ENCODE measurements at places on chromosomes 7 and 10.

DNA sequence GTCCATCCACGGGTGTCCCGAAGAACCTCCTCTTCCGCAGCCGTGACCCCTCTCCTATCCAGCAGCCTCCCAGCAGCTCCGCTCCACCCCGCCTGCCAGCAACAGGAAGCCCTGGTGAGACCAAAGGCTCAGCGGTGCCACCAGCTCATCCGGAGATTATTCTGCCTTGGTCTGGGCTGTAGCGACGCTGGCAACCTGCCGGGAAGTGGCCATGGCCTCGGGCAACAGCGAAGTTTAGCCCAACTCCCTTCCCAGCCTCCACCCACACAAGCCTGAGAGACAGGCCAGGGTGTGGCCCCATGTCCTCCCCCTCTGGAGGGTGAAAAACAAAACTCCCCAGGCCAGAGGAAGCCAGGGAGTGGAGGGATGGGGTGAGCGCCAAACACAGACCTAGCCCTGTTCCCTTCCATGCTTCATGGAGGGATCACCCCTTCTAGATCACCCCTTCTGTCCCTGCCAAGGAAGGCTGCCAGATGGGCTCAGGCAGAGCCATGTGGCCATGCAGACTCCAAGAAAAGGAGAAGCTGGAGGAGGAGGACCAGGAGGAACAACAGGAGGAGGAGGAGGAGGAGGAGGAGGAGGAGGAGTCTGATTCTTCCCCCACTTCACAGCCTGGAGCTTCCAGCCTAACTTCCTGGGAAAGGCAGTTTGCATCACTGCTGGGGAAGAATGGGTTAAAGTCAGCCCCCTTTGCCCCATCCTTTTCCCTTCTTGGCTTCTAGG lies 918 bp downstream of the CALHM2 start:
- DNase-seq = no peak

DNA sequence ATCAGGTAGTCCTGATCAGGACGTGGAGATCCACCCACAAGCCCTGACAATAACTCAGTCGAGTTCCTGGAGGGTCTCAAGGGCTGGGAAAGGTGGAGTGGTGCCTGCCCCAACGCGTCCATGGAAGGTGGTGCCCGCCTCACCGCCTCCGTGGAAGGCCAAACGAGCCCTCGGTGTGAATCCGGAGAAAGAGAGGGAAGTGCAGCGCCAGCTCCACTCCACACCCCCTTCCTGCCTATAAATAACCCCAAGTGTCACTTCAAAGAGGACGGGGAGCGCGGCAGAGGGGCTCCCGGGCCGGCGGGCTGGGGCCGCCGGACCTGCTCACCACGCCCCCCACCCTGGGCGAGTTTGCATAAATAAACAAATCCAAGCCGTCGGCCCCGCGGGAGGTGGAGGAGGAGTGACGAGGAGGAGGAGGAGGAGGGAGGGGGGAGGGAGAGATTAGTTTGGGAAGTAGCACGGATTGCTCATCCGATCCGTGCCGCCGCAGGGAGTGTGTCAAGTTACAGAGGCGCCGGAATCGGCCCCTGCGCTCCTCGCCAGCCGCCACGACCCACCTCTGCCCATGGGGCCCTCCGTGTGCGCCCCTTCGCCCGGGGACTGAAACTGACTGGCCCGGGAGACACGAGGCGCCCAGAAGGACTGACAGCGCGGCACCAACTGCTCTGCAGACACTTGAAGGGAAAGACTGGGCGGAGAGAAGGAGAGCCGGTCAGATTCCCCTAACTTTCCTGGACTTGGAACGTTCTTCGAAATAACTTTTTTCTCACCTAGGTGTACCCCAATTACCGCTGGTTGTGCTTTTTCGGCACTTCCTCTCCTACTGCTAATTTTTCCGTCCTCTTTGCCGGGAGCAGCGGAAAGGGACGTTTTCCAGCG lies at the start of gene COL13A1:
Gene COL13A1 (plus strand): TSS at position 473 of the 882 bp plus-strand sequence. CDS start 518 bp downstream, outside the sequence.
- DNase-seq = no peak

DNA sequence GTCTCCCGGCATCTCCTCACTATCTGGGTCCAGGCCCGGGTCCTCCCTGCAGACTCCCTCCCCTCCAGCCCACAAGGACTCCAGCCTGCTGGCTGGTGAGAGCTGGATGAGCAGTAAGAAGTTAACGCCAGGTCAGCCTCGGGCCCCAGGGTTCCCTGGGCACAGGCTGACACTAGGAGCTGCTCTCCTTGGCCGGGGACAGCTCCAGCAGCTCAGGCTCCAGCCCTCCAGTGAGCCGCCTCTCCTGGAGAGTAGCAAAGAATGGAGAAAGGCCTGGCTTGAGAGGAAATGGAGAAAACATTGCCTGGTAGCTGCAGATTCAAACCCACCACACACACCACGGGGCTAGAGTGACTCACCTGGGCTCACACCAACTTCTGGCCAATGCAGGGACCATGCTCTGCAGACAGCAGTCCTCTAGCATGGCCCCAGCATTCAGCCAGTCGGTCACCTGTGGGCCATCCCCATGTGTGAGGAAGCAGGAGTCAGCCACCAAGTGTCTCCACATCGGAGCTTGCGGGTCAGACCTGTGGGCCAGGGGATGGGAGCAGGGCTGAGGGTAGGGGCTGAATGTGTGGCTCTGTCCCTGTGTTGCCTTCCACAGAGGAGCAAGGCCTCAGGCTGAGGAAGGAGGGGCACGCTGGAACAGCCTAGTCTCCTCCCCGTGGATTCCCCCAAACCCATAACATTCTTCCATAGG lies 6.5 kb downstream of the SAP25 start:
- no peak for DNase-seq

DNA sequence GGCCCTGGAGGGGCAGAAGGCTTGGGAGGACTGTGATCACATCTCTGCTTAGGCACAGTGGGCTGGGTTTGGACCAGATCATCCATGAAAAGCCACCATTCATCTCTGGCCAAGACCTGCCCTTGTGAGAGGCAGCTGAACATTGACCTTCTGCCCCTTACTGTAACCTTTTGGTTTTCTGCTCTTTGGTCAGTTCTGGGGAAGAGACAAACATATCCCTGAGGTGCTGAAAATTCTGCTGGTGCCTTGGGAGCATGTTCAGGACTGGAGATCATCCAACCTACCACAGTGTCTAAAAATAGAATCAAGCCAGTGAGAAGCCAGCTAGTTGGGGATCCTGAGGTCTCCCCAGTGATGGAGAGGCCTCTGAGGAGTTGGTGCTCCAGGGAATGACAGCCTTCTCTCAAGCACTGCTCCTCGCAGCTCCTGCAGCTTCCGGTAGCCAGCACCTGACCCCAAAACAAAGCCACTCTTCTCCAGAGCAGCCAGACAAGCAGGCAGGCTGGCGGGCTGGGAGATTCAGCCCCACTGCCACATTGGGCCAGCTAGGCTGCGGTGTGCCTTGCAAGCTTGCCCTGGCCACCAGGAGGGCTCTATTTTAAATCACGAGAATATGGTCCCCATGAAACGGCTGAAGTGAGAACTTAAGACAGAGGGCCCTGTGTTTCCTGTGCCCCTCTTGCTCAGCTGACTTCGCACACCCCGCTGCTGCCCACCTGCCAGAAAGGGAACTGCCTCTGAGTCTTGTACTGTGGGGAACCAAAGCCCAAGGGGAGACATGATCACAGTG lies 37.8 kb upstream of the UBE2H start:
- DNase-seq = no peak

- no peak for DNase-seq
Measured at GRCh38 chr10:123564631-123565030, 101.5 kb upstream of the GPR26 start.

Data from activated CD8-positive, alpha-beta memory T cell treated with anti-CD3 and anti-CD28 coated beads for 4 hours (primary cell).